ENCODE measurements at places on chromosomes 16 and 17.

- no peak for DNase-seq
Observed at GRCh38 chr16:28617874-28618273, 8.0 kb upstream of the SULT1A1 start.

- no peak for DNase-seq
Observed at GRCh38 chr17:4598776-4599504, 14.6 kb downstream of the SMTNL2 start.

- DNase-seq, result no peak
Observed at GRCh38 chr16:1019231-1020090, 37.9 kb downstream of the SOX8 start.

GRCh38 chr17:68255731-68256538, 8.1 kb downstream of the AMZ2 start:
- no peak for DNase-seq

- no peak for DNase-seq
Observed at GRCh38 chr16:72959301-72959996, 88.5 kb downstream of the ZFHX3 start.

GRCh38 chr17:32917842-32918241, 10.1 kb upstream of the TMEM98 start:
- DNase-seq, result no peak

GRCh38 chr17:76363107-76363842, 9.6 kb upstream of the PRPSAP1 start:
- no peak for DNase-seq

DNA sequence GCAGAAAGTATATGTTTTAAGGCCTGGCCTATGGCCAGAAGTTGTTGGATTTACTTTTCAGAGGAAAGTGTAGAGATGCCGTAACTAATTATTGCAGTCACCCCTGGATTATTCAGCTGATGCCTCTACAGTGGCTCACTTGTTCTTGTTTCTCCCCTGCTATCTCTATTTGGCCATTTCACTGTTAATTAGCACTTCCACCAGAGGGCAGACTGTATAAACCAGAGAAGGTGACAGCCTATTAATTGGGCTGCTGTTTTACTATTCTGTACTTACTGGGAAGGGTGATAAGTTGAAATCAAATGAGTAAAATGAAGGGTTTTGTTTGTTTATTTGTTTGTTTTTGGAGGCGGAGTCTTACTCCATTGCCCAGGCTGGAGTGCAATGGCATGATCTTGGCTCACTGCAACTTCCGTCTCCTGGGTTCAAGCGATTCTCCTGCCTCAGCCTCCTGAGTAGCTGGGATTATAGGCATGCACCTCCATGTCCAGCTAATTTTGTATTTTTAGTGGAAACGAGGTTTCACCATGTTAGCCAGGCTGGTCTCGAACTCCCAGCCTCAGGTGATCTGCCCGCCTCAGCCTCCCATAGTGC, 66.0 kb downstream of the CDK12 start:
- no peak for DNase-seq

DNA sequence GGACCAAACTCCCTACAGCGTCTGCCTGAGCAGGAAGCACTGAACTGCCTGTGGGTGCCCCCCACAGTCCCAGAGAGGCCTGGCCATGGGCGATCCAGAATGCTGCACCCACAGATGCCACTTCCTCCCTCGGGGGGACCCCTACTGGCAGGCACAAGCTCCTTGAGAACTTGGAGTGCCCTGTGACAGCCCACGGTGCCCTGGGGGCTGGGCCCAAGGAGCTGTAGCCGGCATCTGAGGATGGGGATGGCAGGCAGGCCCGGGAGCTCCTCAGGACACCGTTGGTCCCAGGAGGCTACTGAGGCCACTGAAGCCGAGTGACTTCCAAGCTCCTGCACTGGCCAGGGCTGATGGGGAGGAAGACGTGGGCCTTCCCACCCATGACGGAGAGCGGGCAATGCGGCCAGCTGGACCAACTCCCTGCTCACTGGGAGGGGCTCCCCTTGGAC, 15.1 kb upstream of the RASD1 start:
- DNase-seq, result no peak

DNA sequence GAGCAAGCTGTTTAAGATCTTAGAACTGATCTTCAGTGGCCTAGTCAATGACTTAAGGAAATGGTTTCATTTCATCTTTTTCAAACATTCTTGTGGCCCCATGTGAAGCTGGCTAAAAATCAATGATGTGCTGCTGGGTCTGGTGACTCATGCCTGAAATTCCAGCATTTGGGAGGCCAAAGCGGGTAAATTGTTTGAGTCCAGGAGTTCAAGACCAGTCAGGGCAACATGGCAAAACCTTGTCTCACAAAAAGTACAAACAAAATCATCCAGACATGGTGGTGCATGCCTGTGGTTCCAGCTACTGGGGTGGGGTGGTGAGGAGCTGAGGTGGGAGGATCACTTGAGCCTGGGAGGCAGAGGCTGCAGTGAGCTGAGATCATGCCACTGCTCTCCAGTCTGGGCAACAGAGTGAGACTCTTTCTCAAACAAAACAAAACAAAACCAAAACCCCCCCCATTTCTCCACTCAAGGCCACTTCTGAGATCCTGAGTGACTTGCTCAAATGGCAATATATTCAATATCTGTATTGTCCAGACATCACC, 17.4 kb upstream of the COL1A1 start:
- DNase-seq, result no peak

GRCh38 chr17:77854759-77855745, 103.5 kb upstream of the TNRC6C start:
- DNase-seq, result no peak

GRCh38 chr17:66675991-66676371, 158.9 kb upstream of the CACNG5 start:
- no peak for DNase-seq

DNA sequence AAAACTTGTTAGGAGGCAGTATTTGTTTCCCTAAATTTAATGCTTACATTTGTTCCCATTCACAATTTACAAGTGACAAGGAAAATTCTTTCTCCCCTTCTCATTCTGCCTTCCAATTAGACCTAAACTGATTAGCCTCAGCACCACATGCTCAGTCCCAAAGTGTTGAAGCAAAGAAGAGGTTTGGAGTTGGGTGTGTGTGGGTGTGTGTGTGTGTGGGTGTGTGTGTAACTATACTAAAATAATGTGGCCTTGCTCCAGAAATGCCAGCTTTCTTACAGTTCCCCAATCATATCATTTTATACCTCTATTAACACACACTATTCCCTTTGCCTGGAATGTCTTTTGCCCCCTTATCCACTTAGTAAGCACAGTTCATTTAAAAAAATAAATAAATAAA, 6.9 kb upstream of the UTP6 start:
- no peak for DNase-seq

DNA sequence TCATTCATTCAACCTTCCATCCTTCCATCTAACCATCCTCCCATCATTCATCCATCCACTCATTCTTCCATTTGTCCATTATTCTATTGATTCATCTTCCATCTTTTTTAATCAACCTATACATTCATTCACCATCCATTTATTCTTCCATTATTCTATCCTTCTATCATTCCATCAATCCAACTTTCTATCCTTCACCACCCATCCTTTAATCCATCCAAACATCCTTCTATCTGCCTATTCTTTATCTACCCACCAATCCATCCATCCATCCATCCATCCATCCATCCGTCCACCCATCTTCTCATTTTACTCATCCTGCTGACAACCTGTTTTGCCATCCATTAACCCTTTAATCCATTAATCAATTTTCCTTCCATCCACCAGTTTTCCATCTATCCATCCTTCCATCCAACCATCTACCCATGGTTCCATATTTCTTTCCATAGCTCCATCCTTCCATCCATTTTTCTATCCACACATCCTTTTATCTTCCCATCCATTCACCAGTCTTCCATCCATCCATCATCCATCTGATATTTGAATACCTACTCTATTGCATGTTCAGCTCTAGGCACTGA, 21.8 kb upstream of the WFDC1 start:
- no peak for DNase-seq

DNA sequence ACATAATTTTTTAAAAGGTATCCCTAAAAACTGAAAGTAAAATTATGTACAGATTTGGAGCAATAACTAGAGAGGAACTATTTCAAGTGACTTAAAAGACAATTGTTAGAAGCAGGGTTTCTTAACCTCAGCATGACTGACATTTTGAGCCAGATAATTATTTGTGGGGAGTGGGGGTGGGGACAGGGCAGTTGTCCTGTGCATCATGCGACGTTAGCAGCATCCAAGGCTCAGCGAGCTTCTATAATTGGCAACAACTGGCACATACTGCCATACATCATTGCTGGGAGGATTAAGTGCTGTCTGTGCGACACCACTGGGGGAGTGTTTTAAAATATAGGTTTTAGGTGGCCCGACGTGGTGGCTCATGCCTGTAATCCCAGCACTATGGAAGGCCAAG, 27.1 kb downstream of the GABARAPL2 start:
- DNase-seq, result no peak

GRCh38 chr16:75389096-75389690, 44.1 kb downstream of the CFDP1 start:
- DNase-seq, result no peak

DNA sequence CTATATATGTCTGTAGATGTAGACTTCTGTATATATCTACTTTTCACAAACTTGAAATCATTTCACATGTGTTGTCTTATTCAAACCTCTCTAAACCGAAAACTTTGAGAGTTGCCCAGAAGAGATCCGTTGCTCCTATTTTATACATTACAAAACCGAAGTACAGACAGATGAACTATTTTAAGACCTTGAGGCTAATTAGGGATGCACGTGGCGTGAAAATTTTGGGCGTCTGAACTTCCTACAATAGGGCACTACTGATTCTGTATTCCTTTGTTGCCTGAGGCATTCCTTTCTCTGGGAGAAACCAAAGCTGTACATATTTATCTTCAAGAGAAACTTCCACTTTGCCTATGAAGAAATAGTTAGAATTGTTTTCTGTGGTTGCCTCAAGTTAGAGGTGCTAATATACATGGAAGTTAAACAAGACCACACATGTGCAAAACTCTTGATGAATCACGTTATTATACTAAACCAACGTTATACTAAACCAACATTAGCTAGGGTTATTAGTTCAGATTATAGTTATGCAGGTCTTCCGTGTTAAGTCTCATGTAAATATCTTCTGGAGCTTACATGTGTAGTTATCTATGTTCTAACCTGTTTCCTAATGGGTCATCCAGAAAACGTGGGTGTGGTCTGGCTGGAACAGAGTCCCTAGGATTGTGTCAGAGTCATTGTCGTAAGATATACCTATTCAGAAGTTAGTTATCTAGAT, 111.2 kb downstream of the RBFOX1 start:
- DNase-seq, result no peak

DNA sequence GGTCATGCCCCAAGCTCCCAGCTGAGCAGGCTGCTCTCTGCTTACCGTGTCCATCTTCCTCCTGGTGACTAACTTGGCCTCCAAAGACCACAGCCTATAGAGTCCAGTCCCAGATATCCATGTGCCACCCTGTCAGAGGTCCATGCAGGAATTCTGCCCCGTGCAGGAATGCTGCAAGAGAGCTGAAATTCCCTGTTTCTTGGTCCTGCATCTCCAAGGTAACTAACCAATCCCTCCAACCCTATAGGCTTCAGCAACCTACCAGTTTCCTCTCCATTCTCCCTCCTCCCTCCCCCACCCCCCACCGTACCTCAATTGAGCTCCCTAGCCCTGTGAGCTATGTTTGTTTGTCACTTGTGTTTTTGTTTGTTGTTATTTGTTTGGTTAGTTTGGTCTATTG, 9.6 kb upstream of the MKS1 start:
- no peak for DNase-seq

DNA sequence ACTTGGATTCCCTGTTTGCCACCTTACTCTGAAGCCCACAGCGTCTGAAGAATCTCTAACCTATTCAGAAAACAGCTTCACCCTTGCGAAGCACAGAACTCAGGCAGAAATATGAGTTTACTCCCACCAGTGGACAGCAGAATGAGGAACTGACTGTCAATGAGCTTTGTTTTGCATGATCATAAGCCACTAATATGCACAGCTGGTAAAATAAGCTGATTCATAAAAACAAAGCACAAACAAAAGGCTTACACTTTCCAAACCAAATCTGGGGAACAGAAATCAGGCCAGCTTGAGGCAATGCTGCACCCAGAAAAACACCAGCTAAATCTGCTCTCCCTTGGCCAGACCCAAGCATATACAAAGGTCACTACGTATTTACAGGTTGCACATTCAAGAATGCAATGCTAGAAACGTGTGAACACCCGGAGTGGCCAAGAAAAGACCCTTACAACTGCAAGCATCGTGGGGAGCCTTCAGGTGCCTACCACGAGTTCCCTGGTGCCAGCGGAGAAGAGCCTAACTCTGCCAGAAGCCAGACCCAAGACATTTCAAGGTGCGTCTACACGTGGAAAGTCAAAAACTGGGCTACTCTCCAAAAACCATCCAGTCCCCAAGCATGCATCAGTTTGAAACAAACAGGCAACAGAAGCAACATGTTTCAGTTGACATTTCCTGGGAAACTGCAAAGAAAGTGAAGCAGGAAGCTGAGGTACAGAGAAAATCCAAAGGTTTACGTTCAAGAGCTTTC, 207.1 kb downstream of the ZFHX3 start:
- no peak for DNase-seq

DNA sequence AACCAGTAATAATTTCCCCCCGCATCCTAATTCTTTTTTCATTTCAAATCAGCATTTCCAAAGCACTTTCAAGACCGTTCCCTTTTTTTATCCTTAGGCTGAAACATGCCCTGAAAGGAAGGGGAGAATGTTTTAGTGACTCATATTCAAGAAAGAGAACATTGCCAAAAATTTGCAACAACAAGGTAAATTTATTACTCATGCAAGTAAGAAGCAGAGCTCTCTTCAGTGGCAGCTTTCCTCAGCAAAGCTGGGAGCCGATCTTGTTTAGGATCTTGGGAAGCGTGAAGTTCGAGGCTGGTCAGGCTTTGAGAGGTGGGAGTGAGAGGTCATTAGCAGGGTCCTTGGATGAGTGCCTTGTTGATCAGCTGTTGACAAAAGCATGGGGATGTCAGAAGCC, 129.5 kb downstream of the PRKCA start:
- DNase-seq, result no peak

- no peak for DNase-seq
Observed at GRCh38 chr17:60641126-60641525, 36.5 kb upstream of the BCAS3 start.

DNA sequence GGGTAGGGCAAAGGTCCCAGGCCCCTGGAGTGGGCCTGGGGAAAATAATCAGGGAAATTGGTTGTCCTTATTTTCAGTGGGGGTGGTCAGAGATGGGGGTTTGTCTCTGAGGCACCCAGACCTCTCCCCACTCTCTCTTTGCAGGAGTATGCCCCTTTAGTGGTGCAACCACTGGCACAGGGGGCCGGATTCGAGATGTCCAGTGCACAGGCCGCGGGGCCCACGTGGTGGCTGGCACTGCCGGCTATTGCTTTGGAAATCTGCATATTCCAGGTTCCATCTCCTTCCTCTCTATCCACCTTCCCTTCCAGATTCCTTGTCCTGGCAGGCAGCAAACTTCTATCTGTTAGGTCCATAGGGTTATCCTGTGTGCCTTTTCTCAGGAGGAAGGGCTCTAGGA, 7.6 kb downstream of the PFAS start:
- no peak for DNase-seq

- DNase-seq, result no peak
Observed at GRCh38 chr17:31060791-31061550, 33.8 kb upstream of the NF1 start.

GRCh38 chr17:14428648-14429029, 127.8 kb downstream of the HS3ST3B1 start:
- no peak for DNase-seq

GRCh38 chr17:36106493-36106835, 2.8 kb downstream of the CCL4 start:
- DNase-seq, result no peak

GRCh38 chr16:89572485-89573205, 2.9 kb upstream of the CPNE7 start:
- DNase-seq, result no peak

GRCh38 chr17:57938061-57938502, 17.1 kb downstream of the CUEDC1 start:
- no peak for DNase-seq

Measured in iPS DF 6.9 (cell line).